ENCODE measurements at places on chromosomes 6 and 20. TPM values are rescaled to one million over a fixed set of nuclear protein-coding genes. Genes with fewer than 3 reads are reported as not detected.

GRCh38 chr20:933029-933428 is 16.9 kb upstream of the ANGPT4 start:
- no peak for DNase-seq

DNA sequence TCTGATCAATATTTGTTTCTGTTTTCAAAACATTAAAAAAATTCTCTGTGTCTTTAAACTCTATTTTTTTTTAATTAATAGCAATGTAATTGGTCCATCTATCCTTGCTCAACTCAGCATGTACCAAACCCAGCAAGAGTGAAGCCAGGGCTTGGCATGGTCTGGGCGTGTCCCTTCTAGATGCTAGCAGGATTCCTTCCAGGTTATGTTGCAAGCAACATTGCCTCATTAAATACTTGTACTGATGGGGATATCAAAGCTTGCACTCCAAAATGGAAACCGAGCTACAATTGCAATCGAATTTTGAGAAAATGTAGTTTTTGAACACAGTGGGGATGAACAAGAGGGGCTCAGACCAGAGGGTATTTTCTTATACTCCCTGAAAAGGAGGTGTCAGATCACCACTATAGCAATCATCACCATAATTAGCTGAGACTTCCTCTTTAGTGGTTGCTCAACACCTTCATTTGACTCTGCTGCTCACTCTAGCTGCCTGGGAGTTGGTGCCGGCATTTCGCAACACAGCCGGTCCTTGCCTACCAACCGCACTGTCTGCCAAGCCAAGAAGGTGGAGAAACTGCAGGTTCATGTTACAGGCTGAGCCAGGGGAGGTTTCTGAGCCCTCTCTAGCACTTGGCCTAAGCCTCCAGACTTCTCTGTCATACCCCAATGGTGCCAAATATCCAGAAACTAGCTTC is 67.8 kb upstream of the RALGAPA2 start:
- peak; percentile 96 for DNase-seq

- no peak for DNase-seq
Observed at GRCh38 chr6:4264601-4265000, 129.2 kb upstream of the ECI2 start.

Gene PRICKLE4
- not detected for polyA plus RNA-seq

DNA sequence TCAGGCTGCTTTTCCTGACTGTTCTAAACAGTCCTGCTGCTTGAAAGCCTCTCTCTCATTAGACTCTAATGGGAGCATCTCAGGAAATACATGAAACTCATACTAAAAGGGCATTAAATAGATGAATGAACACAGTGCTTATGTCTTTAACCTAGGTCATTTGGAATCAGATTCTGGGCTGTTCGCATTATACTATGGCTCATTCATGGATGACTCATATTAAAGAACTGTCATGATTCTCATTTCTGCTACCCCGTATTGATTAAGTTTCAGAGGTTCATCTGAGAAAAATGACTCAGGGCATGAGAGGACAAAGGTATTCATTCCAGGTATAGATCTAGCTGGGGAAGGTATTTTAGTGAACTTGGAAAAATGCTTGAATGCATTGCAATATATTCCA is 335.5 kb downstream of the GJA1 start:
- no peak for DNase-seq

GRCh38 chr6:13116155-13116554 is 212.2 kb downstream of the TBC1D7 start:
- no peak for DNase-seq

- DNase-seq = no peak
Observed at GRCh38 chr6:169956580-169956979, 205.2 kb downstream of the ERMARD start.

DNA sequence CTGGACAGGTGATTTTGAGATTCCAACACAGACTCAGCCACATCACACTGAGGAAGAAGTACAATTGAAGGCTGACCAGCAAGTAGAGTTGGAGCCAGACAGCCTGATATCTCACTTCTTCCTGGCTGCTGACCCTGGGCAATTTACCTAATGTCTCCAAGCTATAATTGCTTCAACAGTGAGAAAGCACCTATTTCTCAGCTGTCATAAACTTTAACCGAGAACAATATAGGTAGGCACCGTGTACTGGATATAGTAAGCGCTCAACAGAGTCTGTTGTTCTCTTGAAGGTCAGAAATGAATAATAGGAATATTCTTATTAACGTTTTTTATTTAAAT is 28.3 kb downstream of the STX7 start:
- no peak for DNase-seq

GRCh38 chr6:12116264-12116800 is 104.2 kb downstream of the HIVEP1 start:
- DNase-seq = no peak

GRCh38 chr6:144931172-144932035 is 646.3 kb downstream of the UTRN start:
- no peak for DNase-seq

Gene MICB
- polyA plus RNA-seq = 0.25 TPM

GRCh38 chr6:14720411-14721102 is 525.3 kb upstream of the JARID2 start:
- no peak for DNase-seq

Gene LINC00237
- polyA plus RNA-seq = not detected

- DNase-seq = no peak
Observed at GRCh38 chr6:4778086-4778485, 1.9 kb downstream of the CDYL start.

Measured in psoas muscle (tissue), 8 donors.